ENCODE measurements at places on chromosomes 6 and 20. TPM values are rescaled to one million over a fixed set of nuclear protein-coding genes. Genes with fewer than 3 reads are reported as not detected.

The FOXP4 gene
- total RNA-seq: 19.0 TPM

The MUC21 gene
- total RNA-seq: not detected

The SLC26A8 gene
- total RNA-seq: 0.09 TPM

The KCNG1 gene
- 13.2 TPM for total RNA-seq

The ULBP3 gene
- total RNA-seq: 5.8 TPM

The SASH1 gene
- 29.7 TPM for total RNA-seq

The WFDC12 gene
- total RNA-seq: not detected

The RALY gene
- total RNA-seq: 207 TPM

The MAFB gene
- 1.0 TPM for total RNA-seq

The UBE2C gene
- 254 TPM for total RNA-seq

The NCOA3 gene
- 22.3 TPM for total RNA-seq

The BICRAL gene
- 9.8 TPM for total RNA-seq

The POPDC3 gene
- total RNA-seq: 6.0 TPM

The CD109 gene
- total RNA-seq: 3.3 TPM

- no peak for DNase-seq
Measured at GRCh38 chr6:122645256-122645655, 35.1 kb downstream of the PKIB start.

DNA sequence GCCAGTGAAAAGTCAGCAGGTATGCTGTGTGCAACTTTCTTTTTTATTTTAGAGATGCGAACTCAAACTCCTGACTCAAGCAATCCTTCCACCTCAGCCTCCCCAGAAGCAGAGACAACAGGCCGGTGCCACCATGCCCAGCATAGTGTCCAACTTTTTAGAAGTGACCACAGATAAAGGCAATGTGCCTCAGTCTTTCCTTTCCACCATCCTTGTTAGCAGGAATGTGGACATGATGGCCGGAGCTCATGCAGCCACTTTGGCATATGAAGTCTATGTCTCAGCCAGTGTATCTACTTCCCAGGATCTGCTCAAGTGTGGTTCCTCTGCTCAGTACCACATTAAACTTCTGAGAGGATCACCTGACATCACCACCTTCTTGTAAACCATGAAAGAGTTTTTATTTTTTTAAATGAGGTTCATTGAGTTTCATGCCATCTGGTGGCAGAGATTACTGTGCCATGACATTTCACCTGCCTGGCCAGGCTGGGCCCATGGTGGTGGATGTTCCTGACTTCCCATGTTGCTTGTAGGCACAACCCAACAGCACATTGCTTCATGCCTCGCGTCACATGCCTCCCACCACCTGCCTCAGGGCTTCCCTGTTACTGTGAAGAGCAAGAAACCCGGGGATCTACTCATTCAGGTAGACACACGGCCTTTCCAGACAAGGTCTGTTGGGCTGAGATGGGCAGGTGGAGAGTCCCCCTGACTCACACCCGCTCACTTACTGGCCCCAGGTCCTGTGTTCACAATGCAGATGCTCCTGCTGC, 216.5 kb downstream of the LY86 start:
- no peak for DNase-seq

- no peak for DNase-seq
Measured at GRCh38 chr6:137095651-137096238, 51.0 kb upstream of the IL20RA start.

- DNase-seq: peak; percentile 57
Measured at GRCh38 chr6:122833021-122833491, 44.0 kb downstream of the SMPDL3A start.

GRCh38 chr20:34415079-34415478, 52.0 kb downstream of the ITCH start:
- no peak for DNase-seq

DNA sequence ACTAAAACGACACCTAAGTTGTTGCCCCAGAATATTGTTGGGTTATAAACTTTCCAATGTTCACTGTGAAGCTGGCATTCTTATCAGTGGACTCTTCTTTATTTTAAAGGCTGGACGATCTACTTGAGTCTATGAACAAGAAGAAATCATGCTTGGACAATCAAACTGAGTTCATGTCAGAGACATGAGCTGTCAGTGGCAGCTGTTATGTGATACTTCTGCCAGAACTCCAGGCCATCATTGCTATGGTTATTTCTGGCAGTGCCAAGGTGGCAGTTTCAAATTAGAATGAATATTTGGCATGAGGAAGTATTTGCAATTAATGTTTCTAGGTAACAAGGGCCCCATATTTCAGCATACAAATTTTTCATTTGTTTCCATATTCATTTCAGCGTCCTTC, 417.3 kb downstream of the LMBRD1 start:
- no peak for DNase-seq

- no peak for DNase-seq
Measured at GRCh38 chr20:11064946-11065345, 391.1 kb upstream of the JAG1 start.

GRCh38 chr6:45533386-45533785, 155.7 kb upstream of the SUPT3H start:
- DNase-seq: no peak

- no peak for DNase-seq
Measured at GRCh38 chr6:168013250-168013915, 15.9 kb downstream of the KIF25 start.

- DNase-seq: no peak
Measured at GRCh38 chr20:17480696-17481095, 50.5 kb downstream of the BFSP1 start.

GRCh38 chr20:51360451-51361201, 181.9 kb downstream of the NFATC2 start:
- DNase-seq: no peak

GRCh38 chr6:36913082-36913481, 27.3 kb downstream of the C6orf89 start:
- no peak for DNase-seq

- no peak for DNase-seq
Measured at GRCh38 chr6:160178271-160178670, 56.7 kb downstream of the SLC22A1 start.

DNA sequence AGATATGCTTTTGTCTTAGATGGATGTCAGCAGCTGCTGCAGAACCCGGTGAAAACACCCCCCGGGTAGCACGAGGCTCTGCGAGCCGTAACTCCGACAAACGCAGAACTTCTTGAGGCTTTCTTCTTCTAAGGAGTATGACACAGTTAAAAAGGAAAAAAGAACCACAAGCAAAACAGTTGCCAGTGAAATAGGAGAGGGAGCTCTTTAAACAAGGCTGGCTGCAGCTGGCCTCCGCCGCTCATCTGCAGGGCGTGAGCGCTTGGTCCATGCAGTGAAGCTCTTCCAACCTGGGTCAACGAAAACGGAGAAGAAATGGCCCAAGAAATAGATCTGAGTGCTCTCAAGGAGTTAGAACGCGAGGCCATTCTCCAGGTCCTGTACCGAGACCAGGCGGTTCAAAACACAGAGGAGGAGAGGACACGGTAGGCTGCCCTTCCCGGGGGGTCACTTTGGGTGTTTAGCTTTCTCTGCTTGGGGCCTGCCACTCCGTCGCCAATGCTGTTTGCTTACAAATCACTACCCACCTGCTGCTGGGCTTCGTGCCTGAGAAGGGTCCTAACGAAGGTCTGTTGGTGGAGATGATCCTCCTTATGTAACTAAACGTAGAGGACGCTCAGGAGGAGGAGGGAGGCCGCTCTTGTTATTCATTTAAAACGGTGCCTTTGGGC, 13.2 kb downstream of the SYTL3 start:
- no peak for DNase-seq

- no peak for DNase-seq
Measured at GRCh38 chr6:37050045-37050853, 44.8 kb downstream of the FGD2 start.

DNA sequence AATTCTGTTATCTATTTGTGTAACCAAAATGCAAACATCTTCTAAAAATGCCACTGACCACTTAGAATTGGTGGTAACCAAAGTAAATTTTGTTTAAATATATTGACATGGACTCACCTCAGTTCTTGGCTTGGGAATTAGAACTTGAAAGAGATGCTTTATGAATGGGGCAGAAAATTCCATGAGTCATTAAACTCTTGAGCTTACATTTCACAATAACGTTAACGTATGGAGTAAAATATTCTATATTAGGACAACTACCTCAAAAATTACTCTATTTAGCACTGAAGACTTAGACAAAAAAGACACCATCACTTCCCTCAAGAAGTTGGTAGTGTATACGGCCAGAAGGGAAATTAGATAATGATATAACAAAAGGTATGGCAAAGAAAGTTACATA, 752.2 kb upstream of the MARCKS start:
- DNase-seq: no peak

DNA sequence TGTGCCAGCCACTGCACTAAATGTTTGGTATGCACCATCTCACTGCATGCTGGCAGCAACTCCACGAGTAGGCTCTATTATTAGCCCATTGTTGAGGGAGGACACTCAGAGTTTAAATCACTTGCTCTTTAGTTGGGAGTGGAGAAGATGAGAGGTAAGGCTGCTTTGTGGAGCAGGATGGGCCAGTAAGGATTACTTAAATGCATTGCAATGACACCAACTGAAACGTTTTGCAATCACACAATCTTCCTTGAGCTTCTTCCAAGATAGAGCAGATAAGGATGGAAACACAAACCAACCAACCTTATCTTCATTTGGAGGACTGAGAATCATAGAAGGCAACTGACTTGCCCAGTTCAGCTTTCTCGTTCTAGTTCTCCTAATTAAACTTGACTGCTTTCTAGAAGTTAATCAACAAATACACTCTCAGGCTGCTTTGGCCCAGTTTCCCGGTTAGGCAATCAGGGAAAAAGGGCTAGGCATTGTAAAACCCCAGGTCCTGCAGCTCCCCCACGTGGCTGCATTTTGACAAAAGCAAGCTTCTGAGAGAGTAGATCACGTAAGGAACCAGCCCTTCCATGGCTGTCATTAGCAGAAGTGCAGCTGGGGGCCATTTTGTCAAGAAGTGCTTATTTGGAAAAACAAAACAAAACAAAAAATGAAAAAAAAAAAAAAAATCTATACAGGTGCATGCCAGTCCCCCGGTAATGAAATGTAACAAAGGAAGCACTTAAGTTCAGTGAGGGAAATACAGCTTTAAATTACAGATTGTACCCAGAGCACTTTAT, 130.6 kb downstream of the BCAS1 start:
- peak; percentile 91 for DNase-seq

GRCh38 chr6:5201271-5201670, 59.5 kb downstream of the LYRM4 start:
- no peak for DNase-seq

DNA sequence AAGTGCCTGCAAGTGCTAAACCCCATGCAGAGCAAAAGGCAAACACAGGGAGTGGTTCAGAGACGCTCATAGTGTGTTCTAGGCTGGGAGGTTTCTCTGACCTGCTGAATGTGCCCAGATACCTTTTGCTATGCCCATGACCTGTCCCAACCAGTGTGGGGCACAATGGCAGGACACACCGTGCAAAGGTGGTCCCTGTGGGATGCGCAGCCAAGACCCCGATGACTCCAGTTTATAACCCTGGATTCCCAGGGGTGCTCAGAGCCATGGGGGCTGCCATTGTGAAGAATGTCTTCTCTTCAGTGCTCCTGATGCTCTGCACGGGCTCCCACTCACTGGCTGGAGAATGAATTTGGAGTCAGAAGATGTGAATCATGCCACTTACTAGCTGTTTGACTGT, 2.2 kb upstream of the NINL start:
- DNase-seq: no peak

GRCh38 chr20:63330084-63330760, 30.9 kb downstream of the CHRNA4 start:
- no peak for DNase-seq
